Left ventricle myocardium superior (tissue), 1 donor: ENCODE measurements at places on chromosomes 7 and 10. TPM values are rescaled to one million over a fixed set of nuclear protein-coding genes. Genes with fewer than 3 reads are reported as not detected.
A peak's percentile ranks its signal among the peaks of the same experiment; 100 is the strongest.

The CALML3 gene
- not detected for total RNA-seq

- DNase-seq: no peak
Measured at GRCh38 chr7:6273917-6274630, 1.6 kb upstream of the CYTH3 start.

DNA sequence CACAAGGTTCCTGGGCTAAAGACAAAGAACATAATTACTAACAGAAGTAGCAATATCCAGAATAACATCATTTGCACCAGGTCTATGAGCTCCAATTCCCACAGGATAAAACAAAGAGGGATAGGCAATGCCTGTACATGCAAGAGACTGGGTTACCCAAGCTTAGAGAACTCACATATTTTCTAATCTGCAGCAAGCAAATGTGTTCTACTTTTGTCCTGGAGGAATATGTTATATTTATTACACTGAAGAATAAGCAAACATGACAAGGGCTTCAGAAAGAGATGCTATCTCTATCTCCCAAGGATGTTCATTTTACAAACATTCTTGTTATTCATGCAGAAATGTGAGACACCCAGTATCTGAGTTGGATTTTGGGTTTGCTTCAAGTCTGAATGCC lies 118.6 kb downstream of the MDFIC start:
- DNase-seq: no peak

The SYT15B gene
- total RNA-seq: 1.8 TPM

The FAM25G gene
- not detected for total RNA-seq

DNA sequence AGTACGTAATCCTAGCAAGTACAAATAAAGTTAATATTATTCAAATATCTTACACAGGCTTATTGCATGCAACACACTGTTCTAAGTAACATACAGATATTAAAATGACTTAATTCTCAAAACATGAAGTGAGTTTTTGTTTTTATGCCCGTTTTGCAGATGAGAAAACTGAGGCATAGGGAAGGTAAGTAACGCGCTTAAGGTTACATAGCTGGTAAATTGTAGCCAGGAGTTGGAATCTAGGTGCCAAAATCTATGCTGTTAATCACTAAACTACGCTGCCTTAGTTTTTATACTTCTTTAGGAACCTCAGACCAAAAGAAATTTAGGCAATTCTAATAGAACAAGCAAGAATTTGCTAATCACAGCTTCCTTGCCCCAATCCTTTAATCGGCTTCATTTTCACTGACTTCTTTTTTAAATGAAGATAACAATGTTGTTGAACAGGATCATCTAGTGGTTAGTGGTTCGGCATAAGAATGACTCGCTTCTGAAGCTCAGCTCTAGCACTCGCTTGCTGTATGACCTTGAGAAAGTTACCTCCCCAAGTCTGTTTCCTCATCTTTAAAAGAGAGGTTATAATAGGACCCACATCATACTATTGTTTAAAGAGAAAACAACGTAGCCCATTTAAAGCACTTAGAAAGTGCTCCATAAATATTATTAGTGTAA lies 1.0 kb upstream of the LRRTM3 start:
- DNase-seq: no peak

DNA sequence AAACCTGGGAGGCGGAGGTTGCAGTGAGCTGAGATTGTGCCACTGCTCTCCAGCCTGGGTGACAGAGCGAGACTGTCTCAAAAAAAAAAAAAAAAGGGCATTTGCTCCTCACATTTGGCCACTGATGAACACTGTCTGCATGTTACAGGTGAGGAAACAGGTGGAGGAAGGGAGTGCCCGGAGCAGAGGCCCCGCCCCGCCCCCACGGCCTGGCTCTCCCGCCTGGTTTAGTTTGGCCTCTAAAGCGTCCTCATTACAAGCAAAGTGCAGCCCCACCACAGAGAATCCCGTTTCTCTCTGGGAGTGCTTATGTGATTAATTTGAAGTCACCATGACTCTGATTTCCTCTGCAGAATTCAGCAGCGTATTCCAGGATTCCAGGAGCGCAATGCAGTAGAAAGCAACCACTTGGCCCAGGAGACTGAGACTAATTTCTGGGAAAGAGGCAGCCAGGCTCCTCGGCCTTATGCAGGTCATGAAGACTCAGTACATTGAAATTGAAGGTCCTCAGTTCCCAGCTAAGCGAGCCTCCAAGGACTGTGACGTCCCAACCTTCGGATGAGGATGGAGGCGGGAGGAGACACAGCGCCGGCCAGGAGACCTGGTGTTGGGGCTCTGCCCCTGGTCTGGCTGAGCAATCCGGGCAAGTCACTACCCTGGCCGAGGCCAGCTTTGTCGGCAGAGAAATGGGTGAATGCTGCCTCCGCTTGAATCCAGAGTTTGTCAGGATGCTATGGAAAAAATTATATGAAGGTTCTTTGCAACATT lies 44.7 kb downstream of the RBM17 start:
- DNase-seq: no peak

The PKD2L1 gene
- not detected for total RNA-seq

- no peak for DNase-seq
Measured at GRCh38 chr10:6138456-6138855, 49.6 kb downstream of the RBM17 start.

- no peak for DNase-seq
Measured at GRCh38 chr10:637771-638195, 51.7 kb downstream of the DIP2C start.

The LRIT1 gene
- not detected for total RNA-seq

DNA sequence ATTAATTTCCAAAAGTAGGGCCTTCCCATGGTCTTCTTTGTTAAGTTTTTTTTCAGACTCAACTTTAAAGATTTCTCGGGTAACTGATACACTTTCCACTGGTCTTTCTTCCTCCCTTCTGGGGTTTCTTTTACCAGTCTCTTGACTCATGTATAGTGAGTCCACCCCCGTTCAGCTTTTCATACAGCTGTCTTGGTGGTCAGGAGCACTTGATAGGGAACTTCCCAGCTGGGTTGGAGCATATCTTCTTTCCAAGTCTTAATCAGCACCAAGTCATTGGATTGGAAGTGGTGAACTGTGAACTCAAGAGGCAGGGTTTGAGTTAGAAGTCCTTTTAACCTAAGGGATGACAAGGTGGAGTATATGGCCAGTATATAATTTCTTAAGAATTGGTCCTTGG lies 29.2 kb upstream of the ELOVL3 start:
- no peak for DNase-seq

The LOXL4 gene
- total RNA-seq: 0.47 TPM

GRCh38 chr7:66202441-66202840 lies 2.7 kb upstream of the TPST1 start:
- DNase-seq: no peak

DNA sequence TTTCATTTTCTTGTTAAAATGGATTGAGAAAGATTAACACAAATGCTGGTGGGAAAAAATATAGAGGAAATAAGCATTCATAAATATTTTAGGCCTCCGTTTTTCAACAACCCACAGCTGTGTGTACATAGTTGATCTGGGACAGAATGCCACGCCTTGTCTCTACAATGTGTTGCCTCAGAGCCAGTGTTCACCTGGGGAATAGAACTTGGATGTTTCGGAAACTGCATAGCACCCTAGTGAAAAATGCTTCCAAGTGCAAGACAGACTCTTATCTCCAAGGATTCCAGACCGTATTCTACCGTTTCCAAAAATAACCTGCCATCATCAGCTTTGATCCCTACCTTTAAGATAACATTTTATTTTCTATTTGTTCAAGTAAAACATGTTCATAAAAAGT lies 260.9 kb downstream of the SDK1 start:
- DNase-seq: no peak

The IFRD1 gene
- total RNA-seq: 20.6 TPM

The VGF gene
- total RNA-seq: not detected

- DNase-seq: no peak
Measured at GRCh38 chr7:2376351-2377154, 21.9 kb downstream of the EIF3B start.

GRCh38 chr10:2900530-2900929 lies 166.8 kb upstream of the PFKP start:
- no peak for DNase-seq

The HOXA2 gene
- total RNA-seq: 0.12 TPM

- DNase-seq: peak; percentile 90
Measured at GRCh38 chr7:99374111-99375064, at the start of gene ARPC1B. TSS of gene ARPC1B (plus strand) at chr7:99374730. CDS start at chr7:99385715, 10,985 bp downstream.

The CCDC201 gene
- total RNA-seq: not detected

DNA sequence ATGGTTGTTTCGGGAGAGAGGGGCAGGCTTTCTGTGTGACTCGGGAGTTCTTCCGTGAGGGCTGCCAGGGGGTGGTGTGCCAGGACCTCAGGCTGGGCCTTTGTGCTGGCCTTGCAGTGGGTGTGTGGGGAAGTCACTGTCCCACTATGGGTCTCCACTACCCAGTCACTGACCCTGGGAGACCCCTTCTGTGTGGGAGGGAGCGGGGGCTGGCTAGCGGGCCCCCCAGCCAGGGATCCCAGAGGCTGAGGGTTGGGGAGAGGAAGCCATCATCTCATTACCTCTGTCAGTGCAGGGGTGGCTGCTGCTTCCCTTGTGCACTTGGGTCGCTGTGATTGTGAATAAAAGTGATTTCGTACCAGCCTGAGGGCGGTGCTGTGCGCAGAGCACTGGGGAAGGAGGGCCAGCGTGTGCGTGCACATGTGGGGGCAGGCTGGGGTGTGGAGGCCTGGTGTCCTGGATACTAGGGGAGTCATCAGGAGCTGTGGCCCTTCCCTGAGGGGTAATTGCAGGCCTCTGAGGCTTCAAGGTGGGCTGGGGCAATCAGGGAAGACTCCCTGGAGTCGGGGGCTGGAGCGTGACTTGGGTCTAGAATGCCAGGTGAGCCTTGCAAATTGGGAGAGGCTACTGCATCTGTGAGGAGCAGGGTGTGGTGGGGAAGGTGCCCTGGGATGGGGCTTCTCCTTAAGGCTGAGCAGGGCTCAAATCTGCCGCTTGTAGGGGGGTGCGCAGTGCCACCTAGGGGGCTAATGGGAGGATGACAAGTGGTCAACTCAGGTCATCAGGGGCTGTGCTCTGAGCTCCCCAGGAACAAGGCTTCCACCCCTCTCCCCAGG lies 98.9 kb downstream of the NEURL1 start:
- no peak for DNase-seq

- DNase-seq: no peak
Measured at GRCh38 chr10:77350134-77350533, 287.5 kb downstream of the KCNMA1 start.

DNA sequence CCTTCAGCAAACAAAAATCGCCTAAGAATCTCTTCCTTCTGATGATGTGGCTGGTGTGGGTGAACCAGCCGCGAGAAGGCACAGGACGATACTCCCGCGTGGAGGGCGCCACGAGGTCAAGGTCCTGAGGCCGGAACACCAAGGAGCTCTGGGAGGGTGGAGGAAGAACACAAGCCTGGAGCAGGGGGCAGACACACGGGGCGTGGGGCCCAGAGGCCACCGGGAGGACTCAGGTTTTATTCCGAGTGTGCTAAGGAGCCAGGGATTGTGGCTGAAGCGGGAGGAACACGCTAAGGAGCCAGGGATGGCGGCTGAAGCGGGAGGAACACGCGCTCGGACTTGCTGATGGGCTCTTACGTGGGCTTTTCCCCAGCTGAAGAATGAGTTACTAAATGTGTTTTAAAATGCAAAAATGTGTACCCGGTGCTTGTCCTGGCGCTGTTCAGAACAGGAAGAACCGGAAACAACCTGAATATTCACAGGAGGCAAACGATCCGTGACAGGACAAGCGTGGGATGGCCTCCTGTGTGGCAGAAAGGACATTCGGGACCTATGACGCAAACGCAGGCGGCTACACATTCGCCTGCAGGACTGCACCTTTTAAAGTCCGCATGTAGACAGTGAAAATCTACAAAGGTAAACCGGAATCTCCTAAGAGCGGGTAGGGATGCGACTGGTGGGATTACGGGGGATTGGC lies 64.0 kb downstream of the MAD1L1 start:
- no peak for DNase-seq

- DNase-seq: no peak
Measured at GRCh38 chr10:114392112-114392835, 12.0 kb downstream of the AFAP1L2 start.
